ENCODE measurements at places on chromosomes 5 and 9.

- no peak for DNase-seq
Observed at GRCh38 chr5:174799121-174799520, 74.7 kb downstream of the MSX2 start.

DNA sequence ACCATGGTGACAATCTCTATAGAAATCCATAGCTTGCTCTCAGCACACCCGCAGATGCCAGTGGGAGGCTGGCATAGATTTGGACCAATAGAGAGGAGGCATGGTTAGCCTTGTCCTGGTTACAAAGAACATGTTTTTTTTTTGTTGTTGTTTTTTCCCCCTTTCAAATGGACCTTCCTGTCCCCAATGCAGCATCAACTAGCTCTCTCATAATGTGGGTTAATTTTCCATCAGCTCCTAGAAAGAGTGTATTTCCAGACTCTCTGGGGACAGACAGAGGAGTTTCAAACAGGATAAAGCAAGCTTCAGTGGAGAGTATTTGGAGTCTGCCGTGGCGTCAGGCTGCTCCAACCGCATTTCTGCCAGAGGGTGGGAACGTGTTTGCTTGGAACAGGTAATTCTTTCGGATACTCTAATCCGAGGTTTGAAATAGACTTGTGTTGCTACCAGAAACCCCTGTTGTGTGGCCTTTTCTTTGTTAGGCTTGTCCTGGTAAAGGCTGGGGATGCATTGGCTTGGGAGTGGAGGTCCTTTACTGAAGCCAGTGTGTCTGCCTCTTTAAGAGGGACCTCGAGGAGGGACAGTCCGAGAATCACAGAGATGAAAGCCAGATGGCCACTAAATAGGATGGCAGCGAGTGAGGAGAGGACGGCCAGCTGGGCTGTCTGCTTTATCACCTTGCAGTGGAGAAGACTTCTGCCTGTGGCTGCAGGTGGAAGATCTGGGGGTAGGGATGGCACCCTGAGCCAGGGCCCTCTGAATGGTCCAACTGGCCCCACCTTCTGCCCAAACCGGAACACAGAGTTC is 130.5 kb upstream of the CPEB4 start:
- DNase-seq: no peak

DNA sequence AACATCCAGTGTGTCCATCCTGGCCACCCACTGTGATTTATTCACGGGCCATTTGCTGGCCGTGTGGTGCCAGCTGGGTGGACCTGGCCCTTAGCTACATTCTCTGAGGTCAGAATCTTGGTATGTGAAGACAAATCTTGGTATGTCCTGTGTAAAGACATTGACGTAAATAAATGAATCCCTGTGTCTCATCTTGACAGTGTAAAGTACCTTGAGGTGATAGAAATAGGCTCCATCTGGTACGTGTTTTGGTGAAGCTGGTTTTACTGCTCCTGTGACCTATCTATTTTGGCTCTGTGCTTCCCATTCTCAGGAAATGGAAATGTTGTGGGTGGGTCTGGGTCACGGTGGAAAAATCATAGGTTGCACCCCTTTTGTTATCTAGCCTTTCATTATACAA is 245.4 kb upstream of the ANKH start:
- no peak for DNase-seq

- DNase-seq: no peak
Observed at GRCh38 chr9:109253637-109254284, 67.1 kb downstream of the EPB41L4B start.

DNA sequence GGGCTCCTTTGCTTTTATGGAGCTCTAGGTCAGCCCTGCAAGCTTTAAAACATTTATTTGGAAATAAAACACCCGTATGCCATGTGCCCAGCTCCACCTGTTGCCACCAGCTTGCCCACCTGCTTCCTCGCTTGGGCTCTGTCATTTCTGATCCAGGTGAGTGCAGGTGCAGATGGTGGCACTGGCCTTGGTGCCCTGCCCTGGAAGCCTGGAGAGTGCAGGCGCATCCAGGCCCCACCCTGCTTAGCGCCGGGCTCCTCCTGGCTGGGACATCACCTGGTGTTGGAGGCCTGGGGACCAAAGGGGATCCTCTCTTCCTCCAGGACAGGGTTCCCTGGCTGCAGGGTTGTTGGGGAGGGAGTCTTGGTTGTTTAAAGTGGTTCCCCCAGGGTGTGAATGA is 35.8 kb downstream of the WNK2 start:
- DNase-seq: no peak

DNA sequence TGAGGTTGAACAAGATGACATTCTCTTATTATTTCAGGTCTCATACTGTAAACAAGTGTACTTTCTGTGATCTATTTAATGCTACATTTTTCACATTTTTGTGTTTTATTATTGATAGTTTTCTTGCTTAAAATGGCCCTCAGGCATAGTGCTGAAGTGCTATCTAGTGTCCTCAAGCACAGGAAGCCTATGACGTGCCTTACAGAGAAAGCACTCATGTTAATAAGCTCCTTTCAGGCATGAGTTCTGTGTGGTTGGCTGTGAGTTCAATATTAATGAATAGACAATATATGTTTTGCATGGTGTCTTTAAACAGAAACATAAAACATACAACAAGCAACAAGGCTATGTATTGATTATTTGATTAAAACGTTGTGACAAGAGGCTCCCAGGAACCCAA is 450.1 kb downstream of the PLK2 start:
- no peak for DNase-seq

DNA sequence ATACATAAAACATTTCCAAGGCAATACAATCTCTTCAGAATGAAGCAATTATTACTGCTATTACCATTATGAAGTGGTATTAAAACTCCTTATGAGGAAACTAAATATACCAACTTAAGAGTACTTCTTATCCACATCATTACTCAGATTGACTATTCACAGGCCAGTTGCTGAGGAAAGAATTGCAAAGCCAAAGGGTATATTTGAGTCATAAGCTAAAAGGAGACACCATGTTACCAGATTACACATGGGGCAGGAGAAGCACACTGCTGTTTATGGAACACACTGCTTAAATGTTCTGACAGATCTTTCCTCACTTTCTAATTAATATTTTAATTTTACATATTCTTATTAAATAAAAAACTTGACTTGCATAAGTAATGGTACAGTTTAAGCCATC is 1726.4 kb upstream of the NUDT12 start:
- DNase-seq: no peak

GRCh38 chr5:126461838-126462237 is 38.6 kb downstream of the GRAMD2B start:
- no peak for DNase-seq

DNA sequence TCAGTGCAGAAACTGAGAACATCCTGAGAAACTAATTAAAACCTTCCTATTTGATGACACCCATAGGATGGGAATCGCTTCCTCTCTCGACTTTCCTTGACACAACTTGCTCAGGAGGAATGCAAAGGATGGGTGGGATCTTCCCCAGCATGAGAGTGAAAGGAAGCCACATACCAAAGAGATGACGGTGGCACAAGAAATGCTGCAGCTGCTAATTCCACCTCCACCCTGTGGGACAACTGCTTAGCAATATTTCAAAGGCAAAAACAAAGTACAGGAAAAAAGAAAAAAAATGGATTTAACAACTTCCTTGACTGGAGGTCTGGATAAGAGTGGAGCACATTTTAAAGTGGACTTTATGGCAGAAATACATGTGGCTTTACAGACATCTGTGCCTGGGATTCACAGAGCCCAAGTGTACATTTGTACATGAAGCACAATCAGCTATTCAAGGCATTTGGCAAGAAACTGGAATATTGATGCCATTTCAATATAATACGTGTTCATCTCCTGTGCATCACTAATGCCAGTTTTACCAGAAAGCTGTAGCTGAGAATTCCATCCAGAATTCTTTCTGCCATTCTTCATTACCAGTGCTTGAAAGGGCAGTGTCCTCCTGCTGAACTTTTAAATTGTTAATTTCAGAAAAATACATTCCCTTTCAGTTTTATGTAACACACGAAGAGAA is 359.2 kb upstream of the ACTBL2 start:
- DNase-seq: no peak

GRCh38 chr5:152864991-152865390 is 459.9 kb upstream of the NMUR2 start:
- no peak for DNase-seq

DNA sequence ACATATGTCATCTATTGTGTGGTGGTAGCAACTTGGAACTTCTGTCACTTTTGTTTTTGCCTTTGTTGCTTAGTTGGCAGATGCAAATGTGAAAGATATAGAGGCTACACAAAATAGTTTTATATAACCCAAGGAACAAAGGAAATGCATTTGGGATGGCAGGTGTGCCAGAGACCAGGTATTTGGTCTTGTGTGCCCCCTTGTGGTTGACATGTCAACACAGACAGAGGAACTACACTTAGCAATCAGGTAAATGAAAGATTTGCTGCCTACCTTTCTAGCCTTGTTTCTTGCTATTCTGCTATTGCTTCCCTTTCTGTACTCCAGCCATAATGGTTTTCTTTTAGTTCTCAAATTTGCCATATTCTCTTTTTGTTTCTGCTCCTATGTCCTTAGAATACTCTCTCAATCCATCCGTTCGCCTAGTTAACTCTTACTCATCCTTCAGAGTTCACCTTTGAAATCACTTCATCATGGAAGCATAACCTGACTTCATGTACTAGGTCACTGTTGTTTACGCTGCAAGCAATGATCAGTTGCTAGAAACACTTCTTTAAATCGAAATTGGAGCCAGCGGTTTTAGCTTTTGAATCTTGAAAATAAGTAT is 119.5 kb downstream of the TRPM3 start:
- DNase-seq: peak; percentile 16

GRCh38 chr9:136665704-136666371 is 3.1 kb downstream of the EGFL7 start:
- DNase-seq: no peak

GRCh38 chr9:125513303-125513667 is 193.7 kb downstream of the MAPKAP1 start:
- DNase-seq: no peak

GRCh38 chr9:125147401-125147951 is 4.1 kb upstream of the SCAI start:
- no peak for DNase-seq

GRCh38 chr5:111551569-111552275 is 39.4 kb upstream of the STARD4 start:
- DNase-seq: no peak

- no peak for DNase-seq
Observed at GRCh38 chr5:75848077-75848476, 130.8 kb upstream of the POC5 start.

DNA sequence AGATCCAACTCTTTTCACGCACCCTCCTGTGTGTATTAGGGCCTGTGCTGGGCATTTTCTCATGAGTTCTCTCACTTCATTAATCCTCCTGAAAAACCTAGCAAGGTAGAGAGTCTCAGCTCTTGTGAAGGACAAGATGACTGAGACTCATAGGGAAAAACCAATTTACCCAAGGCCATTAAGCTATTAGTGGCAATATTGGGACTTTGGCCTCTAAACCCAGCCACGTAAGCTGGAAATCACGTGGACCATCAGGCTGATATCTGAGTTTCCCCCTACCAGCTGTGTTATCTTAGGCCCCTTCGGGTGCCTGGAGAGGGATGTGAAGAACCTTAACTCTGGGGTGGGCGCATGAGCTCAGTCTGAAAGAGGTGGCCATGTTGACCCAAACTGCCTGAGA is 80.7 kb downstream of the ANKH start:
- DNase-seq: no peak

DNA sequence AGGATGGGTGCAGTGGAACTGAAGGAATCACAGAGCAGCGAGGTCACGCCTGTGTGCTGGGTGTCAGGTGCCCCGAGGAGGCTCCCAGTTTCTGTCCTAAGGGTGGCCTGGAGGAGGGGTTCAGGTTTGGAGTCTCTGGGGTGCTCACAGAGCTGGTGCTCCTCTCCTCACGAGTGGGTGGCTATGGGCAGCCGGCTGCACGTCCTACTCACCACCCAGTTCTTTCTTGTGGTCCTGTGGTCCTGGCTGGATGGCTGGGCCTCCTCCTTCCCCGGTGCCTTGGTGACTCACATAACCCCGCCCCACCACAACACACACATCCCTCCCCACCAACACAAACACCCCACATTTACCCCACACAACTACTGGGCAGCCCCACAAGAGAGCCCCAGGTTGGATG is 9.9 kb upstream of the PTGS1 start:
- no peak for DNase-seq

GRCh38 chr9:94805051-94805489 is 78.6 kb downstream of the AOPEP start:
- no peak for DNase-seq

DNA sequence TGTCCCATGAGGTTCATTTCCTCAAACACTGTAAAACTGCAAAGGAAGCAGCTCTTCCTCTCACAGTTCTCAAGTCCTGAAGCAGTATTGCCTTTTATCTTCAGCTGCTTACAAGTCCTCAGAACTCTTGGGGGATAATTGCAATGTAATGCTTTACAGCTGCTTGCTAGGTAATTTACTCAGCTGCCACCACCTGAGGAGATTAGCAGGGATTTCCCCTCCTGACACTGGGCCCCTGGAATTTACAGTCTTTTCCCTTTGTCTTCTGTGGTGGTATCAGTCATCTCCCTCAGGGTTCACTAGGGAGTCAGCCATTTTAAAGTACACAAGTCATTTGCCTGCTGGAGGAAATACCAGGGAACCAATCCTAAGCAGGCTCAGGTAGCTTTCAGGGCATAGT is 754.3 kb upstream of the GRAMD2B start:
- DNase-seq: no peak

- no peak for DNase-seq
Observed at GRCh38 chr5:80686757-80687156, 32.0 kb upstream of the DHFR start.

DNA sequence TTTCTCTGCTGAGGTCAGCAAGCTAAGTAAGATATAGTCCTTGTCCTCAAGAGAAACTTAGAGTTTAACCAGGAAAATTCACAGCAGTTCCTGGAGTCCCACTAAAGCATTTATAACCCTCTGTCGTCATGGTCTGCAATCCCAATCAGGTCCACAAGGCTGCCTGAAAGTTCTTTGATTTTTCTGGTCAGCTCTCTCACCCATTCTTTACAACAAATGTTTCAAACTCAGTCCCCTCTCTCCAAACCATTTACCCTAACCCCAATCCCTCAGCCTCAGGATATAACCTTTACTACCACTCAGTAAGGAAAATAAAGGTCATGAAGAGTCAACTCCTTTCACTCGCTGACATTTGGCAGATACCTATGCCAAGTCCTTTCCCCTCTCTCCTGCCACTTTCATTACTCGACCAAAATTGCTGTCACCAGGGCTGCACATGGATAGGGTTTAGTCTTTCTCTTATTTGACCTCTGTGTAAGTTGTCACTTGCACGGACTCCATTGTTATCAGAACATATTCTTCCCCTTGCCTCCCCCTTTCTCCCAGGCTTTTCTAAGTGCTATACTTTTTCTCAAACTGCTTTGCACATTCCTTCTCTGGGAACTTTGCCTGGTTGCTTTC is 936.6 kb downstream of the NR2F1-AS1 start:
- no peak for DNase-seq

Measured in GM10248 (cell line).